ENCODE measurements at places on chromosomes 3 and 15.
A peak's percentile ranks its signal among the peaks of the same experiment; 100 is the strongest.

DNA sequence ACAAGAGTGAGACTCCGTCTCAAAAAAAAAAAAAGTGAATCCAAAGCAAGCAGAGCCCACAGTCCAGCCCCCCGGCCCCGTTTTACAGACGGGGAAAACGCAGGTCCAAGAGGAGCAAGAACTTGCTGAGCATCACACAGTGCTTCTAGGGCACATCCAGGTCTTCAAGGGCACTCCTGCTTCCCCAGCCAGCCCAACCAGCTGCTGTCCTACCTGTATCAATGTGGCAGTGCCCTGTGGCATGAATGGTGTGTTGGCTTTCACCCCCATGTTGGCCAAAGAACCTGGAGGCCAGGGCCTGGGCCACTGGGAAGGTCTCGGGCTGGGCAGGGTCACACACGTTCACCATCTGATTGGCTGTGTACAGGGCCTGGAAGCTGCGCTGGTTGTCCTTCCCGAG lies 4.6 kb downstream of the MAN2C1 start:
- no peak for DNase-seq

DNA sequence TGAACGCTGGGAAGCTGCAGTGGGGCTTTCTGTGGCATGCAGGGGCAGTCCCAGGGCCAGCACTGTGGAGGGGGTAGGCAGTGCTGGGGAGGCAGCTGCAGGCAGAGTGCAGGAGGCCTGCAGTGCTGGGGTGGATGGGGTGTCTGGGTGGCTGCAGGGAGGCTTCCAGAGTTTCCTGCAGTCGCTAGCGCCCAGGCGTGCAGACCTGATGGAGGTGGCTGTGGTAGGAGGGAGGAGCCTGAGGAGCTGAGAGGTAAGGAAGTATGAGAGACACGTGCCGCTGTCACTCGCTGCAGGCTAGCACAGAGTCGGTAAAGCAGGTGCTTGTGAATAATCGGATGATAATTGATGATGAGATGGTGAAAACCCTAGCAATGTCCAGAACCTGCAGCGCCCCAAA lies 16.3 kb downstream of the SYNM start:
- no peak for DNase-seq

DNA sequence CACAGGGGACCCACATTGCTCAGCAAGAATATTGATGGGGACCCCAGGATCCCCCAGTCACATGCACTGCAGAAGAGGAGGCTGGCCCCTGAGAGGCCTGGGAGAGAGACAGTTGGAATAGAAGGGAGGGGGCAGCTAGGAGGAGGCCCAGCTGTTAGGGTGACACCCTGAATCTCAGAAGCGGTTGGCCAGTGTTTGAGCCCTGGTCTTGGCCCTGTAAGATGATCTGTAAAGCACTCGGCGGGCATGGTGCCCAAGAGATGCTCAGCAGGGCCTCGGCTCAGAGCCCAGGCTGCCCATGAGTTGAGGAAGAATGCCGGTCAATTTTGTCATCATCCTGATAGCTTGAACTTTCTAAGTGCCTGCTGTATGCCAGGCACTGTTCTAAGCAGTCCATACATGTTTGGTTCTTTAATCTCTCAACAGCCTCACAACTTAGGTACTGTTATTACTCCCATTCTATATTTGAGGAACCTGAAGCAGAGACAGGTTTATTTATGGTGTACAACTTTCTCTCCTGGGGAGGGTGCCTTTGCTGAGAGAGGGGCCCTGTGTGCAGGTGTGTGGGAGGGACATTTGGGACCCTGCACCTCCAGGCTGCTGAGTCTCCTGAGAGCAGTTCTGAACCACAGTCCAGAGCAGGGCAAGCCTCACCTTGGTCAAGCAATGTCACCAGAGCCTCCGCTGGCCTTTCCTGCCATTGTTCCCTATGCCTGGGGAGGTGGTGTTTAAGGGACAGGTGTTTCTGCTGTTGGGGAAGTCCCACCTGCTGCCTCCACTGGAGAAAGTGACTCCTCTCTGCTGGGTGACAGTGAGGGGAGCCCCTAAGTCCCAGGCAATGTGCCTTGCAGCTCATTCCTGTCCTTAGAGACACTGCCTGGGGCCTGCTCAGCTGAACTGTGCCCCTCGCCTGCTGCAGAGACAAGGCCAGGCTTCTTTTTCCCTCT lies 26.0 kb downstream of the SLC6A6 start:
- DNase-seq, result no peak

DNA sequence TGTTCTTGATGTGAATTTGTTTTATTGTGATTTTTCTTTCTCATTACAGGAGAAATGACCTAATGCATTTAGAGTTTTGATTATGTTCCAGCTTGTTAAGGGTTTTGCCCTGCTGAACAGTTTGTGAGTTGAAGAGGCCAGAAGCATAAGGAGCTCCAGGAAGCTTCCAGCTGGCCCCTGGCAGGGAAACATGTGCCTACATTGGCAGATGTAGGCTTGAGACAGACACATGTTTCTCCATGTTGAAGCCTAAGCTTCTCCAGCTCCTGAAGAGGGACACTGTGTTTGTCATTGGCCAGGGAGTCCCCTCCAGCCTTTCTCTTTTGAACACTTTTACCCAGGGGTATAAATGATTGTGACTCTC lies 88.4 kb downstream of the ASB7 start:
- DNase-seq, result no peak

GRCh38 chr3:52615166-52615565 lies 70.5 kb downstream of the PBRM1 start:
- peak; percentile 17 for DNase-seq

GRCh38 chr3:122313281-122313680 lies 11.8 kb upstream of the CSTA start:
- DNase-seq, result no peak

GRCh38 chr15:49843725-49844124 lies 222.9 kb downstream of the DTWD1 start:
- DNase-seq, result no peak

DNA sequence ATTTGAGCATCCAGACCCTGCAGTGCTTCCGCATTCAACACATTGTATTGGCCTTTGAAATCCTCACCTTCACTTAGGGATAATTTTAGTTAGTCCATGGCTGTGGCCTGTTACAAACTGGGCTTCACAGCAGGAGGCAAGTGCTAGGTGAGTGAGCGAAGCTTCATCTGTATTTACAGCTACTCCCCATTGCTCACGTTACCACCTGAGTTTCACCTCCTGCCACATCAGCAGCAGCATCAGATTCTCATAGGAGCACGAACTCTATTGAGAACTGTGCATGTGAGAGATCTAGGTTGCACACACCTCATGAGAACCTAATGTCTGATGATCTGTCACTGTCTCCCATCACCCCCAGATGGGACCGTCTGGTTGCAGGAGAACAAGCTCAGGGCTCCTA lies 222.1 kb upstream of the NR2F2 start:
- no peak for DNase-seq

DNA sequence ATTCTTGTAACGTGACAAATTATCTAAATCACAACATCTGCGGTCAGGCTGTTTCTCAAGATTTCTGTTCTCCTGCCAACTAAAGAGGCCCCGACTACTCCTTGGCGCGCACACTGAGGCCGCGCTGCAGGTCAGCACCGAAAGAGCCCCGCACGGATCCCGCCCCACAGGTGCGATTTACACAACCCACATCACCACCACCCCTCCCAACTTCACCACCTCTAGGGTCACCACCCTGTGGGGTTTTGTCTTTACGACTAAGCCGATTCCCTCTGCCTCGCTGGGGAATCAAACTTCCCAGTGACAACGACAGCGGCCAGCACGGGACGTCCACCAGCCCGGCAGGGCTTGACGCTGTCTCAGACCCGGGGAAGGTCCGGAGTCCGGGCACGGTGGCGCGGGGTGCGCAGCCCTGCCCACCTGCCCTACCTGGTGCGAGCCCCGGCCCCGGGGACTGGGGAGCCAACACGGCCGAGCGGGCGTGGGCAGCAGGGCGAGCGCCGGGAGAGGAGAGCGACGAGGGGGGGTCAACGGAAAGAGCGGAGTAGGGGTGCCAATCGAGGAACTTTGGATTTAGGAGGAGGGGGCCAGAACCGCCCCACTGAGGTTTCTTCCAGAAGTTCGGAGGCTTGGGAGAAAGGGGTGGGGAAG lies 764 bp downstream of the UACA start:
- DNase-seq, result peak; percentile 63

GRCh38 chr15:74545086-74545485 lies 4.1 kb downstream of the ARID3B start:
- DNase-seq, result no peak

- DNase-seq, result peak; percentile 12
Observed at GRCh38 chr3:23455084-23455483, 252.0 kb downstream of the UBE2E2 start.

DNA sequence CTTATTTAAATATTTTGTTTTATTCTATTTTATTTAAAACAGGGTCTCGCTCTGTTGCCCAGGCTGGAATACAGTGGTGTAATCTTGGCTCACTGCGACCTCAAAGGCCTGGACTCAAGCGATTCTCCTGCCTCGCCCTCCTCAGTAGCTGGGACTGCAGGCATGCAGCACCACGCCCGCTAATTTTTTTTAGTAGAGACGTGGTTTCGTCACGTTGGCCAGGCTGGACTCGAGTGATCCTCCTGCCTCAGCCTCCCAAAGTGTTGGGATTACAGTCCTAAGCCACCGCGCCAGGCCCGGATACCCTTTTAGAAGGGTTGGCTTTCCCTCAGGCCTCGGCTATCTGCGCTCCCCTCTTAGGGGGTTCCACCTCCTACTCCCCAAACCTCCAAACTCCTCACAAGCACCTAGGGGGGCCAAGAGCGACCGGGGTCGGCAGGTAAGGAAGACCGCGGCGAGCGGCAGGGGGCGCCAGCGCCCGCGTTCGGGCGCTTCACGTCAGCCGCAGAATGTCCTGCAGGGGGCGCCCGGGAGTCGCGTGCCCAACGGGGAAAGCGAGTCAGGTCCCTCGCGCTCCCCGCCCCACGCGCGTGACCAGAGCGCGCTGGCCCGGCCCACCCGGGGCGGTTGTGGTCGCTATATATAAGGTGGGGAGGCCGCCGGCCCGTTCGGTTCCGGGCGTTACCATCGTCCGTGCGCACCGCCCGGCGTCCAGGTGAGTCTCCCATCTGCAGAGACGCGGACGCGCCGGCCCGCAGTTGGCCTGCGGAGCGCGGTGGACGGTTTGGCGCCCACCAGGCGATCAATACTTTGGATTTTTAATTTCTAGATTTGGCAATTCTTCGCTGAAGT lies 51.8 kb upstream of the GATM start:
- DNase-seq, result peak; percentile 88

DNA sequence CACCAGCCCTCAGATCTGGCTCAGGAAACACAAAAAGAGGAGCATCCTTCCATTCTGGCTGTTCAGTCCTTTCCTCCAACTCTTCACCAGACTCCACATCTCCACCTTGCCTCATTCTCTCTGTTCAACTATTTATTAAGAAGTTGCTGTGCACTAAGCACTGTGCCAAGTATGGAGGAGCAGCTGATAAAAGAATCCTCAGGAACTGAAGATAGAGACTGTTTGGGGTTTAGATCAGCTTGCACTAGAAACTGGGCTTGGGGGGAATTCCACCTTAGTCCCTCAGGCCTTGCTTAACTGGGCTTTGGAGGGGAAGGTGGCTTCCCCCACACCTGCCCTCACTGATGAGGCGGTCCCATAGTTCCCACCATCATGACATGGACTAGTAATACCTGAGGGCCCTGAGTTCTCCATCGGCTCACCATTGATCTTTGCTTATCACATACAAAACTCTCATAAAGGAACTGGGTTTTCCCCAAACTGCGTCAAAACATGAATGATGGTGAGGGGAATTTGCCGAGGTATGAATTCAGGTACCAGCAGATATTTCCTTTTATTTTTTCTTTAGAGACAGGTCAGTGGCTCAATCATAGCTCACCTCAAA lies 1.7 kb upstream of the CCR8 start:
- no peak for DNase-seq

DNA sequence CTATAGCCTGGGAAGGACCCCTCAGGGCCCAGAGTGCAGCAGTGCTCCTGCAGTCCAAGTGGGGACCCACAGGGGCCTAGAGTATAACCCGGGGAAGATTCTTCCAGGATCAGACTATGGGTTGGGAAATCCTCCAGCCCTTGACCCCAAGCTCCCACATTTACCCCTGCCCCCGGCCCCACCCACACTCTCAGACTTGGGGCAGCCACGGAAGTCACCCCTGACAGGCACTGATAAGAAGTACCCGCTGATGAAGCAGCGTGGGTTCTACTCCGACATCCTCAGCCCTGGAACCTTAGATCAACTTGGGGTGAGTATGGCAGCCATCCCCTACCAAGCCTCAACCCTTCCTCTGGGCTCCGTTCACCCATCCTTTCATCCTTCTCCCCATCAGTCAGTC lies 6.3 kb downstream of the DNAH1 start:
- no peak for DNase-seq

GRCh38 chr15:98077186-98077585 lies 116.7 kb downstream of the ARRDC4 start:
- no peak for DNase-seq

GRCh38 chr3:20743553-20744321 lies 557.7 kb upstream of the SGO1 start:
- DNase-seq, result no peak

DNA sequence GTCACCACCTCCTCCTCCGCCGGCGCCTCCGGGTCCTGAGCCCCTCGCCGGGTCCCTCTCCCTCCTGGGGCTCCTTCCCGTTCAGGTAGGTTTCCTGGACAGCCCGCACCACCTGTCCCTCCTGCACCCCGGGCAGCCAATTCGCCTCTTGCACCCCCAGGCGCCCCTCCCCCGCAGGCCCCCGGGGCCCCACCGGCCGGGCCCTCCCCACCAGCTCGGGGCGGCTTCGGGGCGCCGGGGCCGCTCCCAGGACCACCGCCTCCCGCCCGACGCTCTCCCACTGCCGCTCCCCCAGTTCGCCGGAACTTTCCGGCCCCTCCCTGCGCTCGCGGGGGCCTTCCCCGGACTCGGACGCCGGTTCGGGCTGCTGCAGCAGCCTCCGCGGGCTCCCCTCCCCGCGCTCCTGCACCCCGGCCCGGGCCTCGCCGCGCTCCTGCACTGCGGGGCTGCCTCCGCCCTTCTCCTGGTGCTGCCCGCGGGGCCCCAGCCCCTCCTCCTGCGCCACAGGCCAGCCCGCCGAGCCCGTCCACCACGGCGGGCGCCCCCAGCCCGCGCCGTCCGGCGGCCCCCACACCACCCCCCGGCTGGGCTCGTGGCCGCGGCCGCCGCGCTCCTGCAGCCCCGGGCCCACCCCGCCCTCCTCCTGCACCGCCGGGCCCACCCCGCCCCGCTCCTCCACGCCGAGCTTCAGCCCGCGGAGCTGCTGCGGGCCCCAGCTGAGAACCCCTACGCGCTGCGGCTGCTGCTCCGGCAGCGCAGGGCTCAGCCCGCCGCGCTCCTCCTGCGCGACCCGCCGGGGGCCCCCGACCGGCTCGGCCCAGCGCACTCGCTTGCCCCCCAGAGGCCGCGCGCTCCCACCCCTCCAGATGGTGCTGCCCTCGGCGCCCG lies 587 bp upstream of the TNK2 start:
- peak; percentile 72 for DNase-seq

GRCh38 chr3:85627932-85628331 lies 669.1 kb downstream of the CADM2 start:
- no peak for DNase-seq

DNA sequence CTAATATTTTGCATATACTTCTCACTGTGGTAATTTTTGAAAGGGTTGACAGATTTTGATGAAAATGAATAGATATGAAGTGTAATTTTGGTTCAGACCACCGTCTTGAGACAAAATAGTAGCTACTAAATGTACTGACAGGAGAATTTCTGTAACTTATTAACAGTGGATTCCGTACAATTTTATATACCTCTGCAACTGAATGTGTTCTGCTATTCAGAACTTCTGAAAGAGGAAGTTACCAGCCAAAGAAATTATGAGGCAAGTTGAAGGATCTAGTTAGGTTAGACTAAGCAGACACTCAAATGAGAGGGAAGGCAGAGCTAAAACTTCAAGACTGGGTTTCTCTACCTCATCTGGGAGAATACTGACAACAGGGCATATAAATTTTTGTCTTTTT lies 29.4 kb downstream of the GAP43 start:
- DNase-seq, result no peak

- DNase-seq, result no peak
Observed at GRCh38 chr3:119368298-119368697, 74.1 kb downstream of the ARHGAP31 start.

Data from AG08396 (cell line).